ENCODE measurements at places on chromosomes 1 and 21.
A peak's percentile ranks its signal among the peaks of the same experiment; 100 is the strongest.

DNA sequence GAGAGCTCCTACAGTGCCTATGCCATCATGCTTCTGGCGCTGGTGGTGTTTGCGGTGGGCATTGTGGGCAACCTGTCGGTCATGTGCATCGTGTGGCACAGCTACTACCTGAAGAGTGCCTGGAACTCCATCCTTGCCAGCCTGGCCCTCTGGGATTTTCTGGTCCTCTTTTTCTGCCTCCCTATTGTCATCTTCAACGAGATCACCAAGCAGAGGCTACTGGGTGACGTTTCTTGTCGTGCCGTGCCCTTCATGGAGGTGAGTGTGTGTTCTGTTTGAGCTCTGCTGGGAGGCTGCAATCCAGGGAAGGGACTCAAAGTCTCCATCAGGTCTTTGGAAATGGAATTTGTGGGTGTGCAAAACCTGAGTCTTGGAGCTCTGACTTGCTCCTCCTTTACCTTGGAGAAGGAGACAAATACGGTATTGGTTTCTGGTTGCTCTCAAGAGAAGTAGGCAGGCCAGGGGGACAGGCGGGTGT lies 658 bp downstream of the GPR37L1 start:
- no peak for DNase-seq

GRCh38 chr1:21916447-21917238 lies 20.5 kb downstream of the HSPG2 start:
- no peak for DNase-seq

DNA sequence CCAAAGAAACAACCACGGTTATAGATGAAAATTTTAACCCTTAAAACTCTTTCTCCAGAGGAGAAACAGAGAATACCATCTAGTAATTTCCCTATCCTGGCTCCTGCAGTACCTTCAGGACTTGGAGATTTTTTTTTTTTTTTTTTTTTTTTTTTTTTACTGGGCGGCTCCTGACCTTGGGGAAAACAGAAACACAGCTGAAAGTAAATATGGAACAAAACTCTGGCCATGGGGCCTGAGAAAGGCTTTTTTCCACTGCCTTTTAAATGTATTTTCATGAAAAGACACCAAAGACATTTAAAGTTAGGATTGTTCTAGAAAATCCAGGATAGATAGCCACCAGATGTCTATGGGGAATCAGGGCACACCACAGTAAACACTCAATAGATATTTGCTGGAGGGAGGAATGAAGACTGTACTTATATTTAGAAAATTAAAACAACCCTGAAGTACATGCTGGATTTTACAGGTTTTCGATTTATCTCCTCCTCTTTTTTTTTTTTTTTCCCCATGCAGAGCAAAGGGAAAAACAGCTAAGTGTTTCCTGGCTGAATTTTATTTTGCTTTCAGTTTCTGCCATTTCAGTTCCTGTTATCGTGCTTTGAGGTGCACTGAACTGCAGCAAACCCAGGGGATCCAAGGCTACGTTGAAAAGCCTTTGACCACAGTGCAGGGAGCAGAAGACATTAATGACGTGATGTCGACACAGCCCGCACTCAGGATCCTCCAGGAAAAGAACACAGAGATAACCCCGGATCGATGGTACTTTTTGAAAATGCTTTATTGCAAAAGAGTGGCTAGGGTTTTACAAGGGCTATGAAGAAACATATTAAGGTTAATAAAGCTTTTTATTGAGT lies 35.7 kb upstream of the CNN3 start:
- DNase-seq: no peak

DNA sequence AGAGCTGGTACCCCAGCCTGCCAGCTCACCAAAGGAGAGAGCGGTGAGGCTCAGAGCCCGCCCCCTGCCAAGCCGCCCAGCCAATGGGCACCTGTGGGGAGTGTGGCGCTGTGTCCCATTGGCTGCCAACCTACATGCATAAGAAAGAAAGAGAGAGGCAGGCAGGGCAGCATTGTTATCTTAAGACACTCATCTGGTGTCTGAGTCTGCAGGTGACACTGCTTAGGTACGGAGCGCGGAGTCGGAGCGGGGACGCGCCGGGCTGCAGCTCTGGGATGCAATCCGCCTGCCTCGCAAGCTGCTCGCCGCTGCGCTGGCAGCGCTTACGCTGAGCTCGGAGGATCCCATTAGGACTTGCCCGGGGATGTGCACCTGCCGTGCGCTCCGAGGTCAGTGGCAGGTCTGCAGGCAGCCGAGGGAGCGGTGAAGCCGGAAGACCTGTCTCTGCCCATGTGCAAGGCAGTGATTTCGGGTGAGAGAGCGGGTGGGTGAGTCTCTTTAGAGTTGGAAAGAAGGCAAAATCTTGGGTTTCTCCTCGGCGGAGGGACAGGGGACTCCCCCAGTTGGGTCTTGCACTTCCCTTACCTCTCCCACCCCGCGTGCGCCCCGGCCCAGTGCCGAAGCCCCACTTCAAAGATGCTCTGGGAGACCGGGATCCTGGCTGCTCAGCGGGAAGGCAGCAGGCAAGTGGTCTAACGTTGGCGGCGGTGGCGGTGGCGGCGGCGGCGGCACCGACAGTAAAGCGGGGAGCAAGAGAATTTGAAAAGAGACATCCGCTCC lies at the start of gene BRINP2:
Gene BRINP2, plus strand, starts transcription at position 203 of the 780 bp plus-strand sequence. CDS start 58,919 bp downstream, outside the sequence.
- peak; percentile 66 for DNase-seq

GRCh38 chr1:14413819-14414490 lies 184.5 kb upstream of the KAZN start:
- no peak for DNase-seq
